ENCODE measurements at places on chromosomes 6 and 20. TPM values are rescaled to one million over a fixed set of nuclear protein-coding genes. Genes with fewer than 3 reads are reported as not detected.

The CDK5RAP1 gene
- total RNA-seq, result 43.3 TPM

The UQCC2 gene
- total RNA-seq, result 108 TPM

The C20orf141 gene
- not detected for total RNA-seq

The PPP1R3D gene
- total RNA-seq, result 8.7 TPM

The AIF1 gene
- 47.4 TPM for total RNA-seq

GRCh38 chr6:70103798-70104197 is 199.1 kb downstream of the COL9A1 start:
- H3K27me3 ChIP-seq, result peaks cover 29% of the 10 kb centered on the region
- no peak for DNase-seq

- DNase-seq, result peak; percentile 62
- no peak overlapping the region for H3K4me3 ChIP-seq
- no peaks in the 10 kb centered on the region for H3K36me3 ChIP-seq
- peaks cover 5% of the 10 kb centered on the region for H3K4me1 ChIP-seq
- H3K27ac ChIP-seq, result no peak overlapping the region
- peaks cover 3% of the 10 kb centered on the region for H3K27me3 ChIP-seq
These were observed 120.7 kb upstream of the ZFP64 start for GRCh38 chr20:52312132-52312729.

GRCh38 chr6:102660303-102660702 is 1266.8 kb downstream of the GRIK2 start:
- no peak overlapping the region for H3K4me3 ChIP-seq
- no peaks in the 10 kb centered on the region for H3K4me1 ChIP-seq
